Activated effector memory CD4-positive, alpha-beta T cell treated with Interleukin-2 at 50 U/mL for 16 hours (primary cell): ENCODE measurements at places on chromosomes 7 and 10.
A peak's percentile ranks its signal among the peaks of the same experiment; 100 is the strongest.

DNA sequence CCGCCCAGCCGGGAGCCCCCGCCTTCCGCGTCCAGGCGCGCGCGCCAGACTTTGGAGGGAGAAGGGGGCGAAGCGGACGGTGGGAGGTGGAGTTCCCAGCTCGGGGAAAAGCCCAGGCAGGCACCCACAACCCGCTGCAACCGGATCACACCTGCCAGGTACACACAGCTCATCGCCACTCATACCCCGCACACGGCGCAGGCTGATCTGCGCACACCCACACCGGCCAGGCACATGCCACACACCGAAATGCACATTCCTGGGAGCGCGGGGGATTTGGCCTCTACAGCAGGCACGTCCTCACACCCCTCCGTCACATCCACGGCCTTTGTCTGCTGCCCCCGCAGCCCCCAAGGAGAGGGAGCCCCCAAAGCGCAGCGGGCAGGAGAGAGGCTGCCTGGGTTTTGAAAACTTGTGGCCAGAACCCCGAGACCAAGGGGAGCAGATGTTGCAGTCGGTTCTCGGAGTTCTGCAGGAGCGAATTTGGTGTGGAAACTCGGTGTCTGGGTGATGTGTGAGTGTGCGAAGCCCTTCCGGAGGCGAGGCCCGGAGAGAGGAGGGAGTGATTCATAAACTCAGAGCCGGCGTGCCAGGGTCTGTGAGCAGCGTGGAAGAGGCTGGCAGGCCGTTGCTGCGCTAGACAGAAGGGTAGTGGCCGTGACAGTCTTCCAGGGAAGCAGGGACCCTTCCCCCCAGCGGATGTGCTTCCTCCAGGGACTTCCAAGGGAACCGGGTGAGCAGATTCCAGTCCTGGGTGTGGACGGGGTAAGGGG, 734 bp downstream of the CHST3 start:
- DNase-seq, result no peak

GRCh38 chr7:8197994-8198698, 63.8 kb downstream of the ICA1 start:
- DNase-seq, result no peak

DNA sequence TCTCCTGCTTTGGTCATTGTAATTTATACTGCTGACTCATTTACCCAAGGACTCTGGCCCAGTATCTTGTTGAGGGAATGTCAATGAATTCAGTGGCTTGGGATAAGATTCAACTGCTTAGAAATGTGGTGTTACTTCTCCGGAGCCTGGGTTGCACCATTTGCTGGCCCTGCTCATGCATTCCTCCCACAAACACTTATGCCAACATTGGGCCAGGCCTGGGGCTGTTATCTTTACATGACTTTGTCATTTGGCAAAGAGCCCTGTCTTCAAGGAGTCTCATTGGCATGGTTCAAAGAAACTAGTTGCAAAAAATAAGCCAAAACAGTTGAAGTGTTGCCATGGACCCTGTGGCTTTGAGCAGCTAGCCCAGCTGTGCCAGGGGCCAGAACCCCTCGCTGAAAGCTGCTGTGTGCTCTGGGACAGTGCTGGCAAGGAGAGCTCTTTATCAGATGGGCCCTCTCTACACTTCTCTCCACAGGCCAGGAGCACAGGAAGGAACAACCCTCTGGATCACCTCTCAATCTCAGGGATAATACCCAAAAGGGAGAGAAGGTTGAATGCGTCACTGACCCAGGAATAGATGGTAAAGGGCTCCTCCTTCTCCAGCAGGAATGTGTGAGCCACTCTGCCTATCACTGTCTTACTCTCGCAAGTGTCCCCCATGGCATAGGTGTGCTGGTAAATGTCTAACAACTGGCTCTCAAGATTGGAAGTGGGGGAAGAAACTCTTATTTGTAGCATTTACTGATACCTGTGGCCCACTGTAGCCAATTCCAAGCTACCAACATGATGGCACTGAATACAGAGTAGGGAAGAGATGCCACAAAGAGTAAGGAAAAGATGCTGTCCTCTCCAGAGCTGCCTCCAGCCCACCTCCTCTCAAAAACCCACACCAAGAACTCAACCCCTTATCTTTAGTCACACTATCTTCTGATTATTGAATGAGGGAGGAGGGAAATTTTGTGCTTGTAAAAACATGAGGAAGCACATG, 23.5 kb upstream of the PDE1C start:
- DNase-seq, result no peak

DNA sequence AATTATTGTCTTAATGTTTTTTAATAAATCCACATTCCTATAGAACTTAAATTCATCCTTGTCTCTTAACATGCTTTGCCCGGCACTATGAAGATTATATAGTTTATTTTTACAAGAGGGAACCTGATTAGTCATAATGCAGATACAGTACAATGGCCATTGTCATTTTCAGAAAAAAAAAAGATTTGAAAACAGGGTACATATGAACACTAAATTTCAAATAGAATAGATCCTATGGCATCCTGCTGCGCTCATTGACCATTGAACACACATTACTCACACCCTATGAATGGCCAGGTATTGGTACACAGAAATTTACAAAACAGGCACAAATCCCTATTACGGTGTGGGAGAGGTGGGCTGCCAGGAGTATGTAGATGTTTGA, 2.0 kb upstream of the KLF6 start:
- no peak for DNase-seq

GRCh38 chr7:81604075-81604807, 165.6 kb downstream of the HGF start:
- no peak for DNase-seq

- no peak for DNase-seq
Measured at GRCh38 chr7:15625466-15625865, 61.0 kb downstream of the MEOX2 start.

DNA sequence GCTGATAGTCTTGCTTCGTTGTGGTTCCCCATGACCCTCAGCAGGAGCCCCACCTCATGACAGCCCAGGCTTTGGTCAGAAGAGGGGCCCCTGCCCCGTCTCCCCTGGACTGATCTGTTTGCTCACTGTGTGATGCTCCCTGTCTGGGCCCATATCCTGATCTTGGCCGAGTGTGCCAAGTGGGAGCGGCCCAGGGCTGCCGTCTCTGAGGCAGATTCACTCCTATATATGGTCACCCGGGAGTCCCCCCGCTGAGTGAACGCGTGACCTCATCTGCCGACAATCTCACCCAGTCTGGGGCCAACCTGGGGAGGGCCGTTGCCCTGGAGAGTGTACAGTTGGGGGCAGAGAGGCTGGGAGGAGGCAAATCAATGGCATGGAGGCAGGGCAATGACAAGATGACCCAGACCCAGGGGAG, 34.5 kb downstream of the PPIF start:
- DNase-seq, result no peak

GRCh38 chr7:73519867-73520672, 2.0 kb downstream of the BAZ1B start:
- peak; percentile 20 for DNase-seq

- no peak for DNase-seq
Measured at GRCh38 chr7:153588586-153588985, 463.6 kb upstream of the DPP6 start.

DNA sequence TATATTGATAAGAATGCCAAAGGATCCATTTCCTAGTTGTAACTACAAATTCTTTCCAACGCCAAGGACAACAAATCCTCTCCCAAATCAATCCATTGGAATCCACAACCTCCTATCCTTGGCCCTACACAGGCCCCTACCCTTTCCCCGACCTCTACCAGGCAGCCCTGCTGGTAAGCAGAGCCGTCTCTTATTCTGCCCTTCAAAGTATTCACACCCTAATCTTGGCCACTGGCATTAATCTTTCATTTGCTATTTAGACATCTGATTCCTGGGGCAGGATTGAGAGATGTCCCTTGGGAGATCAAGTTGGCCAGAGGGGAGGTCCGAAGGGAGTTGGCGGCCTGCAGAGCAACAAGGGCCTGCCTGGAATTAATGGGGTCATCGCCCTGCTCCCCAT, 161.4 kb downstream of the PLXNA4 start:
- no peak for DNase-seq

DNA sequence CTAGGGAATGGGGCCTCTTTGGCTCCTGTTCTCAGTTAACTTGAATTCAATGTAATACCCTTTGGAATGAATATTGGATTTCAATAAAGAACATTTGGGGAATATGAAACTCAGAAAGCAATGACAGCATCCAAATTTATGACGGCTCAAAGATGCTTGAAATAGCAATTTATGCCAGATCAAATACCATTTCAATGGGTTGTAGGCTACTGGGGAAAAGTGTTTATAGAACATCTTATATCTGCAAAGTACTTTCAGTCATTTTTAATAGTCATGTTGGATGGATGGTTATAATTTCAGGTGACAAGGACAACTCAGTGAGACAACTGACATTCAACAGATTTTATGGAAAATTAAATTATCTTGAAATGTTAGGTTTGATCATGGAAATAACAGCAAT, 772.7 kb downstream of the PHTF2 start:
- DNase-seq, result no peak

DNA sequence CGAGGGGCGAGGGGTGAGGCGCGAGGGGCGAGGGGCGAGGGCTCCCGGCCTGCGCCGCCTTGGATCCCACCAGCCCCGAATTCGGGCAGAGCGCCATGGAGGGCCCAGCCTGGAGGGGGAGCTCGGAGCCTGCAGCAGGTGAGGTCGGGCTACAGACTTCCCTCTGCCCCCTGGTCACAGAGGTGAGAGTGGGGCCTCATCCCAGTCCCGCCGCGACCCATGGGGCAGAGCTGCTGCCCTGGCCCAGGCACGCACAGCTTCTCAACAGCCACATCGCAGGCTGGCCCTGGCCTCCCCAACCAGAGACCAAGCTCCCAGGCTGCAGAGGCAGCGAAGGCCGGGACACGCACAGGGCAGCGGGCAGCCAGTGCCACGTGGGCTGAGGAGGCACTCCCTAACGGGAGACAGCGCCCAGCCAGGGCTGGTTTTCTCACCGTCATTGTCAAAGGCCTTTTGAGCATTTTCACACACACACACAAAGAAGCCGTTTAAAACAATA, 191.8 kb downstream of the PTPRN2 start:
- no peak for DNase-seq

DNA sequence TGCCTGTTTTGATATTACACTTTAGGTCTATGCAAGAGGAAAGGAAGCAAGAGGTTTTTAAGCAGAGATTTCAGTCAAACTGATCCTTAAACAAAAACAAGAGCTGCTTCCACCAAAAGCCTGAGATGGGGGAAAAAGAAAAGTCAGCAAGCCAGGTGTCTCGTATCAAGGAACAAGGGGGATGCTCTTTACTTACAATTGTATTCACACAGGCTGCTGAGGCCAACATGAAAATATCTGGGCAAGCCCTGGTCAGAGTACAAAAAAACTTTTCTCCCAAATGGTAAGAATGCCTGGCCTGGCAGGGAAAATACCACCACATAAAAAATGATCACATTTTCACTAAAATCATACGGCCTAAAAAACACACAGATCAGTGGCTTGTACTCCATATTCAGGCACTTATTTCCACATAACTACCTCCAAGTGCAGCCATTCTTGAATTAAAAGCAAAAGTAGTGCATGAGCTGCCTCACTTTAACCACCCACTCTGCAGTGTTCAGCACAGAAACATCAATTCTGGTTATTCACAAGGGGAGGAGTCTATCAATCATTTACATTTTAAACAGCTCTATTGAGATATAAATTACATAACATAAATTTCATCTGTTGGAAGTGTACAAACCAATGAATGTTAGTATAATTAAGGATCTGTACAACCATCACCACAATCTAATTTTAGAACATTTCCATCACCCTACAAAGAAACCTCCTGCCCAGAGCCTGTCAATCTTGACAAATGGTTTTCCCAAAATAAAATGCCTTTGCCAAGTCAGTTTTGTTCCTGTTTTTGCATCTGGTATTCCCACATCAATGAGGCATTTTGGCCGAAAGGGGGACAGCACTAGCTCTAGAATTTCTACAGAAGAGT, 70.2 kb downstream of the GRB10 start:
- DNase-seq, result no peak

GRCh38 chr7:67450171-67450570, 453.5 kb downstream of the TYW1 start:
- DNase-seq, result no peak

GRCh38 chr7:129123510-129123857, 21.0 kb upstream of the TSPAN33 start:
- DNase-seq, result no peak

GRCh38 chr10:70899096-70899495, 10.7 kb upstream of the PCBD1 start:
- DNase-seq, result no peak

DNA sequence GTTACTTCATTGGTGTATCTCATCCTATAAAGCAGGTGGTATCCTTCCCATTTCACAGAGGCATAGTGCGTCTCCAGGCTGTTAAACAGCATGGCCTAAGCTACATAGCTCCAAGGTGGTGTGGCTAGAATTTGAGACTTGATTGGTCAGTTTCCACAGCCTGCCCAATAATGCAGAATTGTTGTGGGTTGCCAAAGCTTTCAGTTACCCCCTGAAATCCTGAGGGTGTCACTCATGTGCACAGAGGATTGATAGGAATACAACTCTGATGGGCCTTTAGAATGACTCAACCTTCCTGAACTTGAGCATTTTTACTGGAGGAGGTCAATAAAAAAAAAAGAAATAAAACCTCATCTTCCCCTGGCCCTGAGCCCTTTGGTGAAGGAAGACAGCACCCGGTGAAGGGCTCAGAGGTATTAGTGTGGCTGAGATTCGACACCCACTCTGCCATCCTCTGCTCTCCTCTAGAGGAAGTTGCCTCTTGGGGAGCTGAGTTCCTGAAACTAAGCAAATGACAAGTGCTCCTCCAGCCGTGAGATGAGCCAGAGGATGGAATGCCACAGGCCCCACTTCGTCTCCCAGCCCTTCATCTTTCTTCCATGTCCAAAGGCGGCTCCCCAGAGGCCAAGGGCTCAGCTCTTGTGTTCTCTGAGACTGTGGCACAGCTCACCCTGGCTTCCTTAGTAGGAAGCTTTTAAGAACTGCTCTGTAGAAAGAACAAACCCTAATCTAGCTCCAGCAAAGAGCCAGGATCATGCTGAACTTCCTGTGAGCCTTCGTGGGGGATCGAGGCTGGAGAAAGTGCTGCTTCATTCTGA, 1.0 kb downstream of the ACSL5 start:
- peak; percentile 23 for DNase-seq

DNA sequence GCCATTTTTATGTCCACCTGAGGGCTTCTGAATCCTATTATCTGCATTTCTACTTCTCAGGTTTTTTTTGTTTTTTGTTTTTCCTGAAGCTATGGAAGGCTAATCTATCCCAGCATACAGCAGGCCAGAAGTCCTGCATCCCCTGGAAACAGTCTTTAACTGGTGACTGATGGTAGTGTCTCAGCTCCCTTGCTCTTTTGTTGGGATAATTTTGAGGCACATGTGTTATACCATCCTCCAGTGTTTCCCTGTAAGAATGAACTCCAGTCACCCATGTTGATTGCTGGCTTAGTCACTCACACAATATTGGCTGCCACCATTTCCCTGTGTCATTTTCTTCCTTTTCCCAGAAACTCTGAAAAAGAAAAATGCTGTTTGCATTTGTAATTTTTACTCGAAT, 1094.0 kb upstream of the LRRN3 start:
- DNase-seq, result no peak

- no peak for DNase-seq
Measured at GRCh38 chr7:108093851-108094331, 36.3 kb downstream of the LAMB4 start.

- DNase-seq, result no peak
Measured at GRCh38 chr7:84368122-84368521, 173.5 kb upstream of the SEMA3A start.

GRCh38 chr10:49187950-49188761, at the start of gene TMEM273:
TSS of gene TMEM273 (minus strand) at chr10:49188391. CDS start at chr10:49188336, 55 bp downstream.
- no peak for DNase-seq
